ENCODE measurements at places on chromosomes 2 and 18.

DNA sequence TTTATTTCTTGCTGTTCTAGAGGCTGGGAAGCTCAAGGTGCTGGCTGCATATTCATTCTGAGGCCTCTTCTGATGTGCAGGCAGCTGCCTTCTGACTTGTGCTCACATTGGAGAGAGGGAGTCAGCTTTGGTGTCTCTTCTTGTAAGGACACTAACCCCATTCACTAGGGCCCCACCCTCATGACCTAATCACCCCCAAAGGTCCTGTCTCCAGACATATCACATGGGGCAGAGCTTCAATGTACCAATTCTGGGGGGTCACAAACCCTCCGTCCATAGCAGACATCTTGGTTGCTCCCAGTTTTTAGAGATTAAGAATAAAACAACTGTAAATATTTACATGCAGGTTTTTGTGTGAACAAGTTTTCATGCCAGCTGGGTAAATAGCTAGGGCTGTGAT lies 109.1 kb downstream of the RTP5 start:
- DNase-seq = no peak

DNA sequence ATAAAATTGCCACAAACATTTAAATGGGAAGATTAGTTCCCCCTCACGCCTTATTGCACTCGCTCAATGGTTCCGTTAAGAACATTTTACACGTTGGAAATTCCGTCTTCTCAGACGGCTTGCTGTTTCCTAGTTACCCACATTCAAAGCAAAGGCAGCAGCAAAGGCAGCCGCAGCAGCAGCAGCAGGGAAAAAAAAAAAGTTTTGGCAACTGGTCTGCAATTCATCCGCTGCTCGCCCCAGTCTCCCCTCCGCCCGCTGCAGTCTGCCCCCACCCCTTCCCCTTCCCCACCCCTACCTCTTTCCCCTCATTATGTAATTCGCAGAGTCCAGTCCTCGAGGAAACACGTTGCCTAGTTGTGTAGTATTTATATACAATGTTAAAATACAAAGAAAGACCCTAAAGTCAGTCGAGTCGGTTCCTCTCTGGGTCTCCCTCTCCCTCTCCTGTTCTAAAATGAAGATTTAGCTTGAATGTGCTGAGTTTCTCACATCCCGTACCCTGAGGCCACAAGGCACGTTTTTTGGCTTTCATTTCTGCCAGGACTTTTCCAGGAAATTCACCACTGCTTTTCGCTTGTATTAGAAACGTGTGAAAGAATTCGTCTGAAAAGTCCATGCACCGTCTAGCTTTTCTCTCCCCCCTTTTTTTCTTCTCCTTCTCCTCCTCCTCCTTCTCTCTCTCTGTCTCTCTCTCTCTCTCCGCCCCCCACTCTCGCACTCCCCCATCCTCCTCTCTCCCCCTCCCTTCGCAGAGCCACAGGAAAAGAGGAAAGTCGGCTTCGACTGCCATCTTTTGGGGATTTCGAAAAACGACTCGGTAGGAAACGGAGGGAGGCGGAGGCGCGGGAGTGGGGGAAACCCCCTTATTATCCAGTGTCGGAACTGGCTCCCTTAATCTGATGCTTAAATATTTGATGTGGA lies 140.0 kb downstream of the MEIS1 start:
- no peak for DNase-seq

DNA sequence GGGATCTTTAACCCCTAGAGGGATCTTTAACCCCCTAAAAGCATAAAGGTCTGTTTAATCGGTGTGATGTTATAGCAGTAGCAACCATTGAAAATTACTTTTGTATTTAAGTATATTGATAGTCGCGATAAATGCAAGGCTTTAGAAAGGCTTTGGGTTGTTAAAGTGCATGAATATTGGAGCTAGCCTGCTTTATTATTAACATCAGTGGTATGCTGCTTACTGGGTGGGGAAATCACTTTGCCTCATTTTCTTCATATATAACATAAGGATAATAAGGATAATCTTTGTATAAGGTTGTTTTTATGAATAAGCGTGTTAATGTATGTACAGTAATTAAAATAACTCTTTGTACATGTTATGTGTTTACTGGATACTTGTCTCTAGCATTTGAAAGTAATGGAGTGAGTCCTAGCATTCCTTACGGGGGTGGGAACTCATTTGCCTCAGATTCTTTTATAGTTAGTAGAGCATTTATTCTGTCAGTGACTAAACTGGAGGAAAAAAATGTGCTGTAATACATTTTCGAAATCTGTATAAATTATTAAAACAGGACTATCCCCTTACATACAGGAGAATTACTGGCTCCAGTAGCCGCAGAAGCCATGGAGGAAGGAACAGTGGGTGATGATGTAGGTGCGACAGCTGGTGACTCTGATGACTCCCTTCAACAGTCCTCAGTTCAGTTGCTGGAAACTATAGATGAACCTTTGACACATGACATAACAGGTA lies 122.2 kb downstream of the BIRC6 start:
- no peak for DNase-seq

DNA sequence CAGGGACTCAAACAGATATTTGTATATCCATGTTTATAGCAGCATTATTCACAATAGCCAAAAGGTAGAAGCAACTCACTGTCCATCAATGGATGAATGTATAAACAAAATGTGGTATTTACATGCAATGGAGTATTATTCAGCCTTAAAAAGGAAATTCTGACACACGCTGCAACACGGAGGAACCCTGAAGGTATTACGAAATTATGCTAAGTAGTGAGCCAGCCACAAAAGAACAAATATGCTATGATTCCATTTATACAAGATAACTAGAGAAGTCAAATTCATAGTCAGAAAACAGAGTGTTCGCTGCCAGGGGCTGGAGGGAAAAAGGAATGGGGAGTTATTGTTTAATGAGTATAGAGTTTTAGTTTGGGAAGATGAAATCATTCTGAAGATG lies 61.0 kb upstream of the CDKL4 start:
- DNase-seq = no peak

GRCh38 chr2:222899413-222900181 lies 38.8 kb downstream of the ACSL3 start:
- DNase-seq = no peak

Data from GM12865 (cell line).